ENCODE measurements at places on chromosomes 16 and 17. TPM values are rescaled to one million over a fixed set of nuclear protein-coding genes. Genes with fewer than 3 reads are reported as not detected.

DNA sequence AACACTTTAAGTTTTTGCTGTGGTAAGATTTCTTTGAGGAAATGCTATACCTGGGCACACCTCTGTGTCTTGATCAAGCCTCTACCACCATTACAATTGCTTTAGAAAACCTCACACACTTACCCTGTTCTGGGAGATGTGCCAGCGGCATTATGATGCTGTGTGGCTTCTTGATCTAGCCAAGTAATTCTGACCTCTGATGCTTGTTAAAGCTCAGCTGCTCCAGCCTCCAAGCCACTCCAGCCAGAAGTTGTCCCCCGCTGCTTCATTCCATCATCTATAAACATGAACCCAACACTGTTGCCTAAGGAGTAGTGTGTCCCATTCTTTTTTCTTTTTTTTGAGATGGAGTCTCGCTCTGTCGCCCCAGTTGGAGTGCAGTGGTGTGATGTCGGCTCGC, 60.1 kb downstream of the CYLD start:
- H3K4me3 ChIP-seq = no peak overlapping the region
- H3K4me1 ChIP-seq = no peaks in the 10 kb centered on the region
- no peak overlapping the region for H3K27ac ChIP-seq
- no peaks in the 10 kb centered on the region for H3K36me3 ChIP-seq
- H3K27me3 ChIP-seq = no peaks in the 10 kb centered on the region

GRCh38 chr17:45006927-45007461, 38.9 kb upstream of the C1QL1 start:
- H3K27ac ChIP-seq = no peak overlapping the region
- no peaks in the 10 kb centered on the region for H3K36me3 ChIP-seq
- DNase-seq = peak; percentile 82
- no peaks in the 10 kb centered on the region for H3K27me3 ChIP-seq
- H3K4me1 ChIP-seq = peaks cover 10% of the 10 kb centered on the region

DNA sequence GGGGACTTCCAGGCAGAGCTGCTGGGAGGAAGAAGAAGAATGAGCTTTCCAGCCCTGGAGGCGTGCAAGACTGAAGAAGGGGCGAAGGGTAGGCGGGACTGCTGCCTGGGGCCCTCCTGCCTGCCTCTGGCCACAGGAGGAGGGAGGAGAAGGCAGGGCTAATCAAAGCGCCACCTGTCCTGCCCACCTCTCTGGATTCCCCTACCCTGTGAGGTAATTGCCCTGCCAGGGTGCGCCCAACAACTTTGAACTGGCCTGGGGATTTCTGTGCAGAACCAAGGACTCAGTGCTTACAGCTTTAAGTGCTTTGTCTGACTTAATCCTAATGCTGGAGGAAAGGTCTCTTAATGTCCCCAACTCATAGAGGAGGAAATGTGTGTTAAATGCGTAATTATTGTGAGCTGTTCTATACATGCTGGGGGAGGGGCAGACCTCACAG, at the start of gene NOXO1:
Gene NOXO1, minus strand, starts transcription at position 72 of the 439 bp plus-strand sequence. CDS start 290 bp downstream, outside the sequence.
- no peaks in the 10 kb centered on the region for H3K4me1 ChIP-seq
- H3K36me3 ChIP-seq = peaks cover 29% of the 10 kb centered on the region
- no peak within 1 kb of the TSS for H3K4me3 ChIP-seq
- no peak for DNase-seq
- H3K27ac ChIP-seq = peak within 1 kb of the TSS; percentile 12
- peaks cover 47% of the 10 kb centered on the region for H3K27me3 ChIP-seq

- H3K4me1 ChIP-seq = no peaks in the 10 kb centered on the region
- peak; percentile 71 for DNase-seq
- peaks cover 30% of the 10 kb centered on the region for H3K27me3 ChIP-seq
- H3K27ac ChIP-seq = no peak overlapping the region
- H3K36me3 ChIP-seq = no peaks in the 10 kb centered on the region
Measured at GRCh38 chr17:1179112-1179817, 516 bp downstream of the ABR start.

- no peaks in the 10 kb centered on the region for H3K27me3 ChIP-seq
- DNase-seq = no peak
- H3K4me1 ChIP-seq = peaks cover 8% of the 10 kb centered on the region
- no peak overlapping the region for H3K4me3 ChIP-seq
- H3K36me3 ChIP-seq = no peaks in the 10 kb centered on the region
- H3K27ac ChIP-seq = no peak overlapping the region
Measured at GRCh38 chr17:51629232-51629631, 368.9 kb downstream of the UTP18 start.

- H3K36me3 ChIP-seq = peaks cover 3% of the 10 kb centered on the region
- peak within 1 kb of the TSS; percentile 69 for H3K27ac ChIP-seq
- DNase-seq = peak; percentile 91
- peak within 1 kb of the TSS; percentile 80 for H3K4me3 ChIP-seq
- peaks cover 9% of the 10 kb centered on the region for H3K4me1 ChIP-seq
- no peaks in the 10 kb centered on the region for H3K27me3 ChIP-seq
Measured at GRCh38 chr16:68264128-68265077, at the start of gene SLC7A6. Gene SLC7A6 (plus strand): TSS chr16:68264526. CDS start chr16:68274727, 10,201 bp downstream.

DNA sequence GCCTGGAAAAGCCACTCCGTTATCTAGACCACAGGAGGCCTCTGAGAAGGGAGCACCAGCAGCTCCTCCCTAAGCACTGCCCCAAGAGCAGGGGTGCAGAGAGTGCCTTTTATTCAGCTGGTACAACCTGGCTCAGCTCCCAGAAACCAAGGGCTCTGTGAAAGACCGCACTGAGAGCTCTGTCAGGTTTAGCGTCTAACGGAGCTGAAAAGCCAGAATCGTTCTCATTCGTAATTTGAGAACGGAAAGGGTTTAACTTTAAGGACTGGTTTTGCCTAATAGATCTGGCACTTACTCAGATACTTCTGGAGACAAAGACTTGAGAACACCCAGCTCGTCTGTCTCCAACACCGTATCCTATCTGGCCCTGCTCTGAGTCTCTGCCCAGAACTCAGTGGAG, 13.5 kb downstream of the MPG start:
- no peak overlapping the region for H3K4me3 ChIP-seq
- H3K36me3 ChIP-seq = peaks cover 9% of the 10 kb centered on the region
- H3K27me3 ChIP-seq = no peaks in the 10 kb centered on the region
- peaks cover 7% of the 10 kb centered on the region for H3K4me1 ChIP-seq
- DNase-seq = no peak

KRTAP4-6 gene
- not detected for total RNA-seq

- no peak overlapping the region for H3K27ac ChIP-seq
- no peak for DNase-seq
- no peak overlapping the region for H3K4me3 ChIP-seq
- no peaks in the 10 kb centered on the region for H3K36me3 ChIP-seq
- H3K4me1 ChIP-seq = no peaks in the 10 kb centered on the region
Measured at GRCh38 chr16:75787440-75787839, 61.1 kb upstream of the CPHXL start.

OTOA gene
- not detected for total RNA-seq

DNA sequence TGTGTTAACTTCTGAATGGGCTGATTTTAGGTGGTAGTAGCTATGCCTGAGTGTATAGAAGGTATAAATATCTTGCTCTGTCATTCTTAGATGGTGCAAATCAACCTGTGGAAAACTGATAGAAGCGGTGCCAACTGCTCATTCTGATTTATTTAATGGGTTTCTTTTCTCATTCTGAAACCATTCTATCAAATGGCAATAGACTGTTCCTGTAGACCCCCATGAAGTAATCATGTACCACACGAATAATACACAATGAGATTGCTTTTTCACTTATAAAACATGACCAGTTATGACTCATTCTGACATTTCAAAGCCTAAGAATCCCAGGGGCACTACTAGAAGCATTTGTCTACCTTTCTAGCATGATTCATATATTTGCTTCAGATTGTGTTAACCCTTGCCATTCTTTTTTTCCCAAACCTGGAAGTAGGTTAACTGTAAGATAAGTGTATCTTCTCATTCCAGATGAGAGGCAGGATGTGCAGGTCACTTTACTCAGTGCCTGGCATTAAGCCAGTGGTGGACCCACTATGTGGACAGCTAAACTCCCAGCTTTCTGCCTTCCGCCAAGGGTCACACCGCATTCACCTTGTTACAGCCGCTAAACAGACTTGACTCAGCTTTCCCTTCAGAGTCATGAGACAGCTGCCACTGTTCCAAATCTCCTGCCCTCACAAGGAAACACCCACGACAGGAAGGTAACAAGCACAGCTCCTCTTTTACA, 16.4 kb upstream of the SLC16A11 start:
- H3K27ac ChIP-seq = no peak overlapping the region
- H3K36me3 ChIP-seq = no peaks in the 10 kb centered on the region
- DNase-seq = no peak
- H3K27me3 ChIP-seq = no peaks in the 10 kb centered on the region
- H3K4me1 ChIP-seq = no peaks in the 10 kb centered on the region
- H3K4me3 ChIP-seq = no peak overlapping the region

KIF18B gene
- 19.9 TPM for total RNA-seq

- no peaks in the 10 kb centered on the region for H3K4me1 ChIP-seq
- no peak for DNase-seq
- H3K27ac ChIP-seq = no peak overlapping the region
- no peak overlapping the region for H3K4me3 ChIP-seq
- no peaks in the 10 kb centered on the region for H3K27me3 ChIP-seq
Measured at GRCh38 chr17:31433811-31434726, 42.6 kb downstream of the RAB11FIP4 start.

CHRNE gene
- 1.2 TPM for total RNA-seq

DYNC1LI2 gene
- total RNA-seq = 89.5 TPM

DNA sequence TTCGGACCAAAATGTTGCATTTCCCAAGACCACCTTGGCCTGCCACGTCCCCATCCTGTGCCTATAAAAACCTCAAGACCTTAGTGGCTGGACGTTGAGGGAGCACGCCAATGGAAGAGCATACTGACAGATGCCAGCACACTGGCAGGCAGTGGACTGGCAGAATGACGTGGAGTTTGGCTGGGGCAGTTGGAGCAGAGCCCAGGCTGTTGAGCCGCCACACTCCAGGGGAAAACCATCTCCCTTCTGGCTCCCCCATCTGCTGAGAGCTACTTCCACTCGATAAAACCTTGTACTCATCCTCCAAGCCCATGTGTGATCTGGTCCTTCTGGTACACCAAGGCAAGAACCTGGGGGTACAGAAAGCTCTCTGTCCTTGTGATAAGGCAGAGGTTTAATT, 494.1 kb downstream of the CDH11 start:
- H3K27ac ChIP-seq = no peak overlapping the region
- H3K27me3 ChIP-seq = no peaks in the 10 kb centered on the region
- H3K36me3 ChIP-seq = no peaks in the 10 kb centered on the region
- no peak for DNase-seq
- H3K4me1 ChIP-seq = no peaks in the 10 kb centered on the region

GRCh38 chr17:78366109-78366848, 6.4 kb upstream of the SOCS3 start:
- peak overlapping the region; percentile 6 for H3K4me3 ChIP-seq
- DNase-seq = peak; percentile 86
- no peaks in the 10 kb centered on the region for H3K27me3 ChIP-seq
- H3K4me1 ChIP-seq = peaks cover 15% of the 10 kb centered on the region

DNA sequence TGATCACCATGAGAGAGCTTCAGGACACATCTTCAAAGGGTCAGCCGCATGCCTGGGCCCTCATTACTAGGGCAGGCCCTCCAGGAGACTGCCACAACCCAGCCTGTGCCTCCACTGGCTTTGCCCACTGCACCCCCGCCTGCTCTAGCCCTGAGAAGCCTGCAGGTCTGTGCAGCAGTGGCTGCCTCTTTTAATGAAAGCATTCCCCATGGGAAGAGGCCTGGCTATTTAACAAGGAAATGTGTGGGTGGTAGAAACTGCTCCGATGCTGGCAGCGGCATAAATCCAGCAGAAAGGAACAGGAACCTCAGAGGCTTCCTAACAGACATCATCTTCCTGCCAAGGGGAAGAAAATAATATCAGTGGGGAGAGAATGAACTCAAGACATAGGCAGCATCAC, 375 bp upstream of the KRT32 start:
- H3K36me3 ChIP-seq = no peaks in the 10 kb centered on the region
- no peak overlapping the region for H3K4me3 ChIP-seq
- no peak for DNase-seq
- no peak overlapping the region for H3K27ac ChIP-seq
- no peaks in the 10 kb centered on the region for H3K4me1 ChIP-seq

GRCh38 chr17:57517632-57518456, 227.3 kb downstream of the CCDC182 start:
- H3K4me3 ChIP-seq = no peak overlapping the region
- peaks cover 16% of the 10 kb centered on the region for H3K4me1 ChIP-seq
- no peaks in the 10 kb centered on the region for H3K27me3 ChIP-seq
- no peak for DNase-seq
- H3K27ac ChIP-seq = peak overlapping the region; percentile 84

TEX14 gene
- 0.07 TPM for total RNA-seq

DNA sequence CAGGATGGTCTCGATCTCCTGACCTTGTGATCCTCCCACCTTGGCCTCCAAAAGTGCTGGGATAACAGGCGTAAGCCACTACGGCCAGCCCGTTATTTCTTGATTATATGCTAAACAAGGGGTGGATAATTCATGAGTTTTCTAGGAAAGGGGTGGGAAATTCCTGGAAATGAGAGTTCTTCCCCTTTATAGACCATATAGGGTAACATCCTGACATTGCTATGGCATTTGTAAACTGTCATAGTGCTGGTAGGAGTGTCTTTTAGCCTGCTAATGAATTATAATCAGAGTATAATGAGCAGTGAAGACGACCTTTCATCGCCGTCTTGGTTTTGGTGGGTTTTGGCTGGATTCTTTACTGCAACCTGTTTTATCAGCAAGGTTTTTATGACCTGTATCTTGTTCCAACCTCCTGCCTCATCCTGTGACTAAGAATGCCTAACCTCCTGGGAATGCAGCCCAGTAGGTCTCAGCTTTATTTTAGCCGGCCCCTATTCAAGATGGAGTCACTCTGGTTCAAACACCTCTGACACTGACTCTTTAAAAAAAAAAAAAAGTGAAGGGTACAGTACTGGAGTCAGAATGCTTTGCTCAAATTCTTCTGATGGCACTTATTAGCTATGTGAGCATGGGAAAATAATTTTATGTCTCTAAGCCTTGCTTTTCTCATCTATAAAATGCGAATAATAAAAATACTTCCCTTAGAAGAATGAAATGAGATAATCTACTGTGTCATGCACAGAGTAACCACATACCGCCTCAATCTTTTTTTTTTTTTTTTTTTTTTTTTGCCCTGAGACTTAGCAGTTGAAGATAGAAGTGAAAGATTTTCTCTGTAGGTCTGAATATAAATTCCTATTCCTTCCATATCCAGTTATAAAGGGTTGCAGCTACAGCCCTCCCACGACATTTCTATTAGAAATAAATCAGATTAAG, 5.1 kb upstream of the CALCOCO2 start:
- H3K36me3 ChIP-seq = no peaks in the 10 kb centered on the region
- DNase-seq = no peak
- no peaks in the 10 kb centered on the region for H3K27me3 ChIP-seq
- H3K27ac ChIP-seq = no peak overlapping the region
- no peak overlapping the region for H3K4me3 ChIP-seq

GRCh38 chr17:67800495-67800928, 24.8 kb upstream of the BPTF start:
- H3K4me1 ChIP-seq = no peaks in the 10 kb centered on the region
- no peaks in the 10 kb centered on the region for H3K27me3 ChIP-seq
- peak; percentile 97 for DNase-seq
- no peak overlapping the region for H3K27ac ChIP-seq
- no peak overlapping the region for H3K4me3 ChIP-seq

- H3K4me1 ChIP-seq = peaks cover 2% of the 10 kb centered on the region
- DNase-seq = peak; percentile 92
- no peak overlapping the region for H3K4me3 ChIP-seq
- no peak overlapping the region for H3K27ac ChIP-seq
- H3K36me3 ChIP-seq = no peaks in the 10 kb centered on the region
Measured at GRCh38 chr16:7086822-7087616, 245.6 kb upstream of the RBFOX1 start.
